GOT3 (cell line): ENCODE measurements at places on chromosomes 12 and 14.

- no peak for DNase-seq
Observed at GRCh38 chr14:59811815-59812214, 58.8 kb downstream of the RTN1 start.

- DNase-seq = no peak
Observed at GRCh38 chr12:104632724-104633201, 176.0 kb downstream of the CHST11 start.

- no peak for DNase-seq
Observed at GRCh38 chr12:24678436-24678835, 270.5 kb downstream of the BCAT1 start.

- DNase-seq = no peak
Observed at GRCh38 chr12:47882781-47883546, 21.8 kb downstream of the VDR start.

DNA sequence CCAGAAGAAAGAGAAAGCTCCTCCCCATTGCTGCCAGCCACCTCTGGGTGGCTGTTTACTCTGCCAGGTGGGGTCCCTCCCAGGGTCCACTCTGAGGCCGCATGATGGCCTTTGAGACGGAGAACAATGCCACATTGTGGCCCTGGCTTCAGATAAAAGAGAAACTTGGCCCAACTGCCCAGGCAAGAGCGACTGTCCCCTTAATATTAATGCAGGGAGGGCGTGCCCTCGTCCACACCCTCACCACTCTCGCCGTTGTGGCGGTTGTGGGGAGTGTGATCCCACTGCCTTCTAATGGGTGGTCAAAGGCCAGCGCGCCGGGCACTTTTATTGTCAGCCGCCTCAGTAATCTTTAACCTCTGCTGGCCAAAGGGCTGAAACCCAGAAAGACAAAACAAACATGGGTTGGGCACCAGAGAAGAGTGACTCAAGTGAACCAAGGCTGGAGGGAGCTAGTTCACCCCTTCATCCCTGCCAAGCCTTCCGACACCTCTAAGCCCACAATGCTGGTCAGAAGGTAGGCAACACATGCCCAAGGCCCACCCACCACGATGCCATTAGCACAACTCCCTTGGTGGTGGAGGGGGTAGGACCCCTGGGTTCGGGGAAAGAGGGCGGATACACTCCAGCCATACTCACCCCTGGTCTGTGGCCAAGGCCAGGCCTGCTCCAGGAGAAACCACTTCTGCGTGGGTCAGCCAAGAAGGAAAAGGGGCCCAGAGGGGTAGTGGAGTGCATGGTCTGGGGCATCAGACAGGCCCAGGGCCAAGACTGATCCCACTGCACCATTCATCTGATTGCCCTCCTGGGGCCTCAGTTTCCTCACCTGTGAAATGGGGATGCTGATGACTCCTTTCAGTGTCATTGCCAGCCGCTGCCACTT lies 44.5 kb upstream of the BCL11B start:
- no peak for DNase-seq

- no peak for DNase-seq
Observed at GRCh38 chr12:107126796-107127481, 33.6 kb upstream of the CRY1 start.

DNA sequence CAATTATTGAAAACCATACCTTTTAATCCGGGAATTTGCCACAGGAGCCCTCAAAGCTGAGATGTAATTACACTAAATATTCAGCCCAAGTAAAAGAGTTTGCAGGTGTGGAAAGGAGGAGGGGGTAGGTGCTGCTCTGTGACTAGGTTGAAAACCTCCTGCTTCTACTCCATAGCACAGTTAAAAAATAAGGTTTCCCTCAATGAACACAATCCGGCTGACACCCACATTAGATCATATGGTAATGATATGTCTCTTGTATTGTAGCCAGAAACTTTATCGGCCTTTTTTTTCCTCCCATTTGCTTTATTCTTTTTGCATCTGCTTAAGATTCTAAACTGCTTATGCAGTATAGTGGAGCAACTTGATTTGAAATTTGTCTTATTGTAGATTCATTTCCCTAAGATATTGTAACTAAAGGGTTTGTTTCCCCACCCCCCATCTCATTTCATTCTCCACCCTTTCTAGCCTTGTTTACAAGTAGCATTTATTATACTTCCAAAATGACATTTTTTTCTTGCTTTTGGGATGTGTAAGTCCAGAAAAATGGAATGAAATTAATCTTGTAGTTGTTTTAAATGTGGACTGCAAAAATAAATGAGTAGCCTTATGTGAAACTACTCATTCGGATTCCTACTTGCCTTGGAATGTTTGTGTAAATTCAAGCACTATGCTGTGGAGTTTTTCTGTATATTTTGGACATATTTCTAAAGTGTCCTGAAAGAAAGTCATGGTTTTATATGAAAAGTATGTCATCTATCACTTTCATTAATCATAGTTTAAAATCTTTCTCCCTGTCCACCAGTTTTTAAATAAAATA lies at the start of gene DCN:
Gene DCN (minus strand): TSS at position 182 of the 820 bp plus-strand sequence. CDS start 4,265 bp downstream, outside the sequence.
- DNase-seq = no peak

DNA sequence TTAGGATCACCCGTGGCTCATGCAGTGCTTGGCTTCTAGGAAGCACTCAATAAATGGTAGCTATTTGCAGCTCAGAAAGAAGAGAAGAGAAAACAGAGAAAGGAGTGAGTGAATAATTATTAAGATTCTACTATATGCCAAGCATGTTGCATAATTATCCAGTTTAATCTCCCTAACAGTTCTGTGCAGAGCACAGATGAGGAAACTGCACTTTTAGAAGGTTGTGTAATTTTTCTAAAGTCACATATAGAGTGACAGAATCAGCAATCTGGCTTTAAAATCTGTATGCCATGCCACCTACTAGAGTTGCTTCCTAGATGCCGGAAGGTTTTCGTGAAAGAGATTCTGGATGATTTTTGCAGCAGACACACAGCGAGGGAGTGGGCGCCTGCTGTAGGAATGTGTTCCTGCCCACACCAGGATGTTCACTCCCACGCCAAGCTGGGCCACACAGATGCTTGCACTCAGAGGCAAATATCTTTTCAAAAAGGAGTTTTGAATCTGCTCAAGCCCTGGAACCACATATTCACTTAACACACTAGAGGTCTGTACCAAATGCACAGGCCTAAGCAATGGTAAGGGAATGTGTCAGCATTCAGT lies 50.2 kb upstream of the SMCO2 start:
- DNase-seq = no peak

- no peak for DNase-seq
Observed at GRCh38 chr12:127606476-127607015, 660.4 kb upstream of the TMEM132C start.

- no peak for DNase-seq
Observed at GRCh38 chr14:66401449-66402095, 84.6 kb upstream of the CCDC196 start.

GRCh38 chr12:124495194-124495983 lies 72.0 kb downstream of the NCOR2 start:
- DNase-seq = no peak

- no peak for DNase-seq
Observed at GRCh38 chr14:104087505-104087904, 2.0 kb downstream of the ASPG start.

DNA sequence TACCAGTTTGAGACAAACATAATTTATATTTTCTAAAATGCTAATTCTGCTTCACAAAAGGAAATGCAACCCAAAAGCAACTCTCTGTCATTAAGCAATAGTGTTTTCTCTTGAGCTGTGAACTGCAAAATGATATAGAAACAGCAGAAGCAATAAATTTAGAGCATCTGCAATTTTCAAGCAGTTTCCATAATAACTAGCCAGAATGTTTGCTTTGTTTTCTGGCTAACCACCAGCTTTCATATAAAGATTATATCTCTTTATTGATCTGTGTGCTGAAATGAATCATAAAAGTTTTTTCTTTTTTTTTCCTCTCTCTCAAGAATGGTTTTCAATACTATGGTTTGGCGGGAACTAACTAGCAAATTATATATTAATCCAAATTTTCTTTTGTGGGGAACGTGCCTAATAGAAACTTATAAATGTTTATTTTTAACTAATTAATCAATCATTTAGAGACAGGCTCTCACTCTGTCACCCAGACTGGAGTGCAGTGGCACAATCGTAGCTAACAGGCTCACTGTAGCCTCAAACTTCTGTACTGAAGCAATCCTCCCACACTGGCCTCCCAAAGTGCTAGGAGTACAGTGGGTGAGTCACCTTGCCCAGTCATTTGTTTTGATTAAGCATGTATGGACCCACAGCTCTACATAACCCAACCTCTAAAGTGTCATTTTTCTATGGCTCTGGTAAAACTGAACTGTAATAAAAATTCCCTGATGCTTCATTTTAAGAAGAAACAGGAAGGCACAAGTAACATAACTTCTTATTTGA lies 830.1 kb upstream of the MGAT4C start:
- DNase-seq = no peak

GRCh38 chr12:20044846-20045245 lies 323.5 kb upstream of the PDE3A start:
- no peak for DNase-seq

GRCh38 chr14:68779761-68780323 lies 13.0 kb downstream of the ZFP36L1 start:
- no peak for DNase-seq

DNA sequence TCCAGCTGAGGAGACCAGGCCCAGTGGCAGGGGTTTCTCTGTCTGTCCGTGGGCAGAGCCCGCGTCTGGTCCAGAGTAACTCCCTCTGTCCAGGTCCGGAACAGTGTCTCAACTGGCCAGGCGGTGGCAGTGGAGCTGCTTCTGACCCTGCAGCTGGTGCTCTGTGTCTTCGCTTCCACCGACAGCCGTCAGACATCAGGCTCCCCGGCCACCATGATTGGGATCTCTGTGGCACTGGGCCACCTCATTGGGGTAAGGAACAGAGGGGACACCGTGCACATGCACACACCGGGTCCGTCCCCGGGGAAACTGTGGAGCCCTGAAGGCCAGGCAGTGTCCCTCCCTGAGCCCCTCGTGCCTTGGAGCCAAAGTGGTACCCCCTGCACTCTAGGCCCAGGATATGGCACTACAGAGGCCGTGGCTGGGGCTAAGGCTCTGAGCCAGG lies 1.5 kb downstream of the AQP6 start:
- no peak for DNase-seq

GRCh38 chr12:109873653-109874052 lies 6.7 kb downstream of the GLTP start:
- DNase-seq = no peak

- DNase-seq = no peak
Observed at GRCh38 chr12:73390261-73390660, 1118.1 kb downstream of the TRHDE start.

DNA sequence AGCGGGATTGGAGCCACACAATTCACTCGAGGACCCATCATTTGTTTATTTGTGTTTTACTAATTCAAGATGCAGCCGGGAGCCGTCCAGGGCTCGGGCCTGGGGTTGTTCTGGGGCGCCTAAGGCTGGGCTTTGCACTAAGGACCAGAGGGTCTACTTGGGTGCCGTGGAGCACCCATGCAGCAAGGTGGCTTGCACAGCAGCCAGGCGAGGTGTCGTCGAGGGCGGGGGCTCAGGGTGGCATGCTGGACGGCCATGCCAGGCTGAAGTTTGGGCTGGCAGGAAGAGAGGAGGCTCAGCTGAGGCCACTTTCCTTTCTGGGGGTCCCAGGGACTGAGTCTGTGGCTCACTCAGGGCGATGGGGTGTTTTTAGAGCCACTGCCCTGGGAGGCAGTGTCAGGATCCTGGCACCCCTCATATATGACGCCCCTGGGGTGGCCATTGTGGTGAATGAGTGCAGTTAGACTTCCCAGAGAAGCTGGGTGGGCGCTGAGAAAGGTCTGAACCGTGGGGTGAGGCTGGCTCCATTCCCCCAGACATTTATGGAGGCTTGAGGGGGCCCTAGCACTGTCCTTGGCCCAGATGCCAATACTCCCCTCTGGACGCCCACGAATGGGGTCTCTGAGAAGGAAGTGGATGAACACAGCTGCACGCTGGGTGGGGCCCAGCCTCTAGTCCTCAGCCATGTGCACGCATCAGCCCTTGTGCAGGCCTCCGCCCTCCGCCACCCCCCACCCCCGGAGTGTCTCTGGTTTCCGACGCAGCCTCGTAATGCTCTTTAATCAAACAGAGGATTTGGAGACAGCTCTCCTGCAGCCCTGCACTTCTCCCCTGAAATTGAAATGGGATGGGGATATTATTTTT lies 11.3 kb downstream of the MEG3 start:
- no peak for DNase-seq

GRCh38 chr12:84857525-84858208 lies 54.9 kb downstream of the SLC6A15 start:
- no peak for DNase-seq

GRCh38 chr14:38931969-38932652 lies 170.9 kb downstream of the SEC23A start:
- no peak for DNase-seq

DNA sequence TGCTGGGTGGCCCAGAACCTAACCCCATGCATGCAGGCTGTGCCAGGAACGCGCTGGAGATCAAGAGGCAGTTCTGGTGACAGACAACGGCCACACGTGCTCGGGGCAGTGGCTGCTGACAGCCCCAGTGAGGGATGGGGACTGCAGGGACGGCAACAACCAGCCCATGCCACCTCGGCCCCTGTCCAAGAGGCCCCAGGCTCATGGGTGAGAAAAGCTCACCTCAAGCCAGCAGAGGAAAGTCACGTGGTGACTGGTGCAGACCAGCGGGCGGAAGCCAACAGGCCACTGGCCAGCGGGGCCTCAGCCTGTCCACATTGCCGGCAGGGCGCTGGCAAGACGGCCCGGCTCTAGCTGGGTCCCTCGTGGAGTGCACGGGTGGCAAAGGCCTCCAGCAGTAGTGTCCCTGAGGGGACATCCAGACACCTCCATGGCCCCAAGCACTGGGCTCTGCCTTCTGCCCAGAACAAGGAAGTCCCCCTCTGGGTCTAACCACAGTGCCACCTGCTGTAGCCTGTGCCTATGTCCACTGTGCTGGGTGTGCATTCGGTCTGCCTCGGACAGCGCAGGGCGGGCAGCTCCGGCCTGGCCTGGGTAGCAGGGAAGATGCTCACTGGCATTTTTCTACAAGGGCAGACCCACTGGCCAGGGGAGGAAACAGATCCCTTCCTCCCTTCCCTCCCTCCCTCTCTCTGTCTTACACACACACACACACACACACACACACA lies 134.1 kb downstream of the NCOR2 start:
- DNase-seq = no peak

DNA sequence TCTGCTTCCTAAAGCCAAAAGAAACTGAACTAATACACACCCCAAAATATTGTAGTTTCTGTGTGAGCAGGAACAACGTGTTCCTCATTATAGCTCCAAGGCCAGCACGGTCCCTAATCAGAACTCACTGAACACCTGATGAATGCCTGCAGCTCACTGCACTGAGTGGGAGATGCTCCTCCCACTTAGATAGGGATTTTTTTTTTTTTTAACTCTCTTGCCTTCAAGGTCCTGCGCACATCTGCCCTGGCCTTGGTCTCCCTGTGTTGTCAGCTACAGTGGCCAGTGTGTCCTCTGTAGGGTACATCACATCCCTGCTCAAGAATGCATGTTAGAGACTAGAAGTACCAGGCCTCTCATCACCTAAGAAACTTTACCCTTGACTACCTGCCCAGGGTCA lies 44.3 kb upstream of the TMPO start:
- DNase-seq = no peak

GRCh38 chr14:37583358-37584210 lies 11.5 kb downstream of the FOXA1 start:
- DNase-seq = no peak
